Suprapubic skin (tissue), 4 donors: ENCODE measurements at places on chromosomes 5 and 9.

DNA sequence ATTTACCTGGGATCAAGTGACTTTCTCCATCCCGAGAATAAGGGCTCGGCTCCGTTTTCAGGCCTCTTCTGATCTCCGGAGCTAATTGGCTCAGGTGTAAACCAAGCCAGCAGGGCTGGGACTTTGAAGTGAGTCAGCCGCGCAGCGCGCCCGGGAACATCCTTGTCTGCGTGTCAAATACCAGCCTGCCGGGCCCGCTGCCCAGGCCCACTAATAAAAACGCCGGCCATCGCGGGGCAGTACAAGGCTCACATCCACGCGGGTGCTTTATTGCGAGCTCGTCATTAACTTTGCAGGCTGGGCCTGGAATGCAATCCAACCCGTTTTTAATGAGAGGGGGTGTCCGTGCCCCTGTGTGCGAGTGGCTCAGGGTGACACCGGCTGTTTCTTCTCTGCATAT is 416.8 kb downstream of the IRX2 start:
- no peak for DNase-seq
- H3K4me1 ChIP-seq: no peaks in the 10 kb centered on the region
- H3K27me3 ChIP-seq: no peaks in the 10 kb centered on the region
- no peaks in the 10 kb centered on the region for H3K36me3 ChIP-seq
- no peak overlapping the region for H3K27ac ChIP-seq
- H3K4me3 ChIP-seq: no peak overlapping the region

DNA sequence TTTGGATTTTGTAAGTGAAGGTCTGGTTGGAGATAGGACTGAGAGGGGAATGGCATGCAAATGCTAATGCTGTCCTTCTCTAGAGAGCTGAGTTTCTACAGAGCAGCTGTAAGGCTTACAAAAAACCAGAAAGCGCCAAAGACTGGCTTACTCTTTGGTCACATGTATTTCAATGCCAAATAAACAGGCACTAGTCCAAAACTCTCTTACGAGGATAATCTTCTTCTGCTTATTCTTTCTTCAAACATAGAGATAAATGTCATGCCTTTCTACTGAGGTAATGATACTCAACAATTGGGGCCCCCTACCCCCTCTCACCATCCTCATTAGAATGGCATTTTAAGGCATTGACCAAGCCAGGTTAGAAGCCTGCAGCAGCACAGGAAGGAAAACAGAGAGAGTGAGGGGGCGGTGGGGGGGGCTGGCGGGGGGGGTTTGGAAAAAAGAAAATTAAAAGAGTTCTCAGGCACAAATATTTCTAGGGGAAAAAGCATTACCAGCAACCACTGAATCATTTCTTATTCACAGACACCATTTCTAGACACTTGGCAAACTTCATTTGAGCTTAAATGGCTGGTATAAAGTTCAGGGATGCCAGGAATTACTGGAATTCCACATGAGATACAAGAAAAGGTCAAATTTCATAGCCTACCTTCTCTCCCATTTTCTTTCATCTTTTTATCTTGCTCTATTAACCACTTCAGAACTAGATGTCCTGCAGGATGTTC is 34.0 kb downstream of the PUM3 start:
- no peaks in the 10 kb centered on the region for H3K27me3 ChIP-seq
- peaks cover 55% of the 10 kb centered on the region for H3K36me3 ChIP-seq
- no peak for DNase-seq
- no peak overlapping the region for H3K27ac ChIP-seq
- H3K4me1 ChIP-seq: no peaks in the 10 kb centered on the region

DNA sequence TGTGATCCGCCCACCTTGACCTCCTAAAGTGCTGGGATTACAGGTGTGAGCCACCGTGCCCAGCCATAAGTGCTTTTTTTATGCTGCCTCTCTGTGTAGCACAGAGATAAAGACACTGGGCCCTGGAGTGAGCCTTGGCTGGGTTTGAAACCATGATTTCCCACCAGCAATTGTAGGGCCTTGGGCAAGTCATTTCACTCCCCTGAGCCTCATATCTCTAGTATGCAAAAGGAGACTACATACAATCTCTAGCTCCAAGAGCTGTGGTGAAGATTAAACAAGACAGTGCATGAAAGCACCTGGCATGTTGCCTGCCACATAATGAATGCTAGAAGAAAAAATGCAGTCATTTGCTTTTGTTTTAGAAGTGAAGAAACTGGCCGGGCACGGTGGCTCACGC is 3.9 kb downstream of the FABP6 start:
- H3K27me3 ChIP-seq: no peaks in the 10 kb centered on the region
- peaks cover 8% of the 10 kb centered on the region for H3K4me1 ChIP-seq
- H3K36me3 ChIP-seq: no peaks in the 10 kb centered on the region

DNA sequence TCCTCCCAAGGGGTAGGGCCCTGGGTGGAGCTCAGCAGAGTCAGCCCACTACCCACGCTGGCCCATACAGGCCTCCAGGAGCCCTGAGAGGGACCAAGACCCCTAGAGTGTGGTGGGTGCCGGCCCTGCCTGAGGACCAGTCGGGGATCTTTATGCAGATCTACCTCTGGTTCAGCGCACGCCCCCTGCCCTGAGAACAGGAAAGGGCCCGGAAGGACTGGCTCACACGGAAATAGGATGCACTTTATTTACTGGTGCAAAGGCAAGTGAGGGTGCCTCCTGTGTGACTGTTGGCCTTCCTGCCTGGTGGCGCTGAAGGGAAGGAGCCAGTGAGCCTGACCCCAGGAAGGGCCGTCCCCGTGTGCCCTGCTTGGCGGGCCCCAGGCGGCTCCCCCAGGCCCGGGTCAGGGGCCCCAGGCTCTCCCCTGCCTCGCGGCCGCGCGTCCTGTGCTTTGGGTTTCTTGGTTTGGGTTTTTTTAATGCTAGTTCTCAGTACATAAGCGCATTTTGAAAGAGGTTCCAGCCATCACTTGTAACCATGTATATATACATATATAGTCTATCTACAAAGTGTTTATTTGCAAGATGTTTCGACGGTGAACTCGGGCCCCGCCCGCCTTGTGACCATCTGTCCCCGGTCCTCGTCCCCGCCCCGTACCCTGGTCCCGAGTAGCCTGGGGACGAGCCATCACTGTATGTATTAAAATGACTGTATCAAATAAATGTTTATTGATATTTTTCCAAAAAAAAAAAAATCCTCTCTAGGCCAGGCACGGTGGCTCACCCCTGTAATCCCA is 76.4 kb upstream of the ROR2 start:
- DNase-seq: no peak
- H3K27me3 ChIP-seq: no peaks in the 10 kb centered on the region
- peaks cover 2% of the 10 kb centered on the region for H3K36me3 ChIP-seq
- H3K4me3 ChIP-seq: no peak overlapping the region
- no peaks in the 10 kb centered on the region for H3K4me1 ChIP-seq

GRCh38 chr9:2964470-2964869 is 120.6 kb upstream of the PUM3 start:
- no peaks in the 10 kb centered on the region for H3K27me3 ChIP-seq
- no peaks in the 10 kb centered on the region for H3K36me3 ChIP-seq
- no peaks in the 10 kb centered on the region for H3K4me1 ChIP-seq
- DNase-seq: no peak
- no peak overlapping the region for H3K4me3 ChIP-seq

DNA sequence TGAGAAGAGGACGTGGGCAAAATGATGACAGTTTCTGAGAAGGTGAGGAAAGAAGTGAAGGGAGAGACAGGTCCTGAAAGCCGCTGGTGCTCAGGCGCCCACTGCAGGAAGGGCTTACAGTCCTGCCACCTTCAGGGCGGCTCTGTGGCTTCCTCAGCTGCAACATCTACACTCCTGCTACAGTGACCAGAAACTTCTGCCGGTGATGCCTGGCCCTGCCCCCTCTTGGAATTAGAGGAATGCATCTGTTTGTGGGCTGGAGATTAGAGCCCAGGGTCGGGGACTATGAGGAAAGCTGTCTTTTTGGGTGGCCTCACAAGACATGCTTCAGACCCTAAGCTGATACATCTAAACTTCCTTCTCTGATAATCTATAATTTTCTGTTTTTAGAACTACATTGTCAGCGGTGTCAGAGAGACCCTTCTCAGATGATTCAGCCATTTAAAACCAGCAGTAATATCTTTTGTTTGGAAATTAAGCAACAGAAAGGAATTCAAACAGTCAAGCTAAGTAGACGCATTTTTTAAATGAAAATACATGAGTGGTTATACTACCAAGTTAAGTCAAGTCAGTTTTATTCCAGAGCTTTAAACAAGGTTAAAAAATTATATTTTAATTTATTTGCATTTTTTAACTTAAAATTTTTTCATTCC is 30.4 kb downstream of the PRDM6 start:
- H3K36me3 ChIP-seq: no peaks in the 10 kb centered on the region
- no peak overlapping the region for H3K4me3 ChIP-seq
- peaks cover 11% of the 10 kb centered on the region for H3K4me1 ChIP-seq
- DNase-seq: no peak
- no peaks in the 10 kb centered on the region for H3K27me3 ChIP-seq

- no peaks in the 10 kb centered on the region for H3K36me3 ChIP-seq
- H3K4me3 ChIP-seq: no peak overlapping the region
- no peak overlapping the region for H3K27ac ChIP-seq
- DNase-seq: no peak
Observed at GRCh38 chr9:118023644-118024043, 319.4 kb downstream of the TLR4 start.

DNA sequence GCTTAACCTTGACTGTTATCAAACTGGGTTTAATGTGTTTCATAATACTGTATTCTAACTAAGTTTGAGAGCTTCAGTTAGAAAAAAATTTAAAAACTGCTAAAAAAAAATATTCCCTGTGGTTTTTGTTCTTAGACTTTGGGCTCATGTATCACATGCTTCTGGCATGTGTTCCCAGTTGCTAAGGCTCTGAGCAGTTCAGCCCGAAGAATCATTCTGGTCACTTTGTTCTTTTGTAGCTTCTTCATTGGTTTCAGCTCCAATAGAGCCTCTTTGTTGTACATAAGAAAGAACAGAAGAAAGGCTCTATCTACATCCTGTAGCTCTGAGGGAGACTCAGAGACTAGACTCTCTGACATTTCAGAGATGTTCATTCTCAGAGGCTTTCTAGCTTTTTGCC is 25.6 kb downstream of the KCNN2 start:
- H3K36me3 ChIP-seq: no peaks in the 10 kb centered on the region
- no peaks in the 10 kb centered on the region for H3K4me1 ChIP-seq
- H3K27me3 ChIP-seq: no peaks in the 10 kb centered on the region
- H3K4me3 ChIP-seq: no peak overlapping the region

DNA sequence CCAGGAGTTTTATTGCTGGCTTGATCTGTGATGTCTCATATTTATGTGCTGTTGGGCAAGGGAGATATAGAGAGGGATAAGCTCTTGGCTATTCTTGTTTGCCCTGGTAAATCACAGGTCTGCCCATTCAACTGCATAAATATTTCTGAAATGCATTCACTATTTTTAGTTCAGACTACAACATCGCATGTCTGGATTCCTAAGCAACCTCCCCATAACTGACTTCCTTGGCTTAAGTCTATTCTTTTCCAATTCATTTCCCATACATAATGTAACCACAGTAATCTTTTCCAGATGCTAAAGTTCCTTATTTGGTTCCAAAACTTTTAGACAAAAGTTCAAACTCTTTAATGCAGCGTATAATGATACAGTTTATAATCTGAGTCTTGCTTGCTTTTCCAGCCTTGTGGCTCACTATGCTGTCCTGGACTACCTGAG is 321.4 kb upstream of the ACTBL2 start:
- H3K27me3 ChIP-seq: no peaks in the 10 kb centered on the region
- H3K36me3 ChIP-seq: no peaks in the 10 kb centered on the region
- H3K4me1 ChIP-seq: no peaks in the 10 kb centered on the region
- no peak for DNase-seq
- no peak overlapping the region for H3K4me3 ChIP-seq
- no peak overlapping the region for H3K27ac ChIP-seq

DNA sequence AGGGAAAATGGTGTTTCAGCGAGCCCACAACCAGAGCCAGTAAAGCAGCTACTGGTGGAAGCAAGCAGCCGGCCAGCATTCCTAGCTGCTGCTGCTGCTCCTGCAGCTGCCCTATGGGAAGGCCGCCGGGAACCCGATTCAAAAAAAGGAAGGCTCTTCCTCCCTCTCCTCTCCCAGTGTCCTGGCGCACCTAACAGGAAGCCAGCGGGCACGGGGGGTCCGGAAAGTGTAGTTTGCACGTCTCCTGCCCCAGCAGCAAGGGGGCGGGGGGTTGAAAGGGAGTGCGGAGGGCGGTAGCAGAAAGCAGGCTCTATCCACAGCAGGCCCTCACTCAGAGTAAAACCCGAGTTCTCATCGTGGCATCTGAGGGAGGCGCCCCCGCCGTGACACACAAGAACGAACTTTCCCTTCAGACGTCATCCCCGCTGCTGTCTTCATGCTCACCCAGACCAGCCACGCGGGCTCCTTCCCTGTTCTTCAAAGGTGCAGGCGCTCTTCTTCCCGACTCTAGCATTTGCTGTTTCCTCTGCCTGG is 16.5 kb downstream of the GRXCR2 start:
- H3K4me3 ChIP-seq: peak overlapping the region; percentile 39
- no peaks in the 10 kb centered on the region for H3K27me3 ChIP-seq
- DNase-seq: peak; percentile 66
- H3K4me1 ChIP-seq: peaks cover 28% of the 10 kb centered on the region

DNA sequence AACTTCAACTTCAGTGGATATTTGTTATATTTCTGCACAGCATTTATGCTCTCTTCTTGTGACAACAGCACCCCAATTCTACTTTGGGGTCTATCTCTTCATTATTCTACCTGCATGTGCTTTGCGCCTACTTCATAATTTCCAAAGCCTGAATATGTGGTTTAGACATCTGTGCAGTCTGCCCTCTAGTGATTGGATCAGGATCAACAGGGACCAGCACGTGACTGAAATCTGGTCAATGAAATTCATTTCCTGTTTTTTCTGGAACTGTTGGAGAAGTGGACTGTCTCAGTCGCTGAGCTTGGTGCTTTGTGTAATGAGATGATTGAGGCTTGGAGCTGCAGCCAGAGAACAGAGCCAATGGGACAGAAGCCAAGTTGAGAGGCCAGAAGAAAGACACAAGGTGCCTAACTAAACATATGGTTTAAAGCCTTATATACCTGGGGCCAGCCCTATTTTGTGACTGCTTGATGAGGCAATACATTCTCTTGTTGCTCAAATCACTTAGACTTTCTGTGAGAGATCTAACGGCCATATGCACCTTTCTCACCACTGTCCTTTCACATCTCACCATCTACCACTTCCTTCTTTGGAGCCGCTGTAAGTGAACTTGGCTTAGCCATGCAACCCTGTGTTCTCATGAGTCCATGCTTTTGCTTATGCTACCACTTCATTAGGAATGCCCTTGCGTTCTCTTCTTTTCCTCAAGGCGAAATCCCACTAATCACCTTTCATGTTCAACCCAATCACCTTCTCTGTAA is 68.8 kb upstream of the PPP2R2B start:
- no peaks in the 10 kb centered on the region for H3K36me3 ChIP-seq
- H3K27ac ChIP-seq: no peak overlapping the region
- no peaks in the 10 kb centered on the region for H3K4me1 ChIP-seq
- DNase-seq: no peak
- H3K4me3 ChIP-seq: no peak overlapping the region
- H3K27me3 ChIP-seq: no peaks in the 10 kb centered on the region

DNA sequence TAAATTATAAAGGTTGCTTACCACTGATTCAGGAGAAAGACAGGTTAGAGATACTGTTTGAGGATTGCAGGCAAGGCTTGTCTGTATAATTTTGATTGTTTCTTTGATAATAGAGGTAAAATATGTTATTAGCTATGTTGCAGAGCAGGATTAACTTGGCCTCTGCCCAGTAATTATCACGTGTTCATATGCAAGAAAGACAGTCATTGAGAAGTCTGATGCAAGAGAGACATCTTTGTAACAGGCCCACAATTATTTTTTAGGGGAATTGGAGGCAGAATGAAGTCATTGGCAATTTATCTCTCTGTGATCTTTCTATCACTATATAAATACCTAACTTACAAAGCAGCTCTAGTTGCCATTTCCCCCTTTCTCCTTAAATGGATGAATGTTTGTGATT is 46.0 kb downstream of the SLC44A1 start:
- H3K27ac ChIP-seq: peak overlapping the region; percentile 27
- H3K36me3 ChIP-seq: no peaks in the 10 kb centered on the region
- H3K27me3 ChIP-seq: no peaks in the 10 kb centered on the region
- H3K4me3 ChIP-seq: no peak overlapping the region
